CD4-positive, alpha-beta T cell treated with Interleukin-2 at 100 ng/mL for 4 hours (primary cell): ENCODE measurements at places on chromosomes 7 and 10.
A peak's percentile ranks its signal among the peaks of the same experiment; 100 is the strongest.

GRCh38 chr7:83427884-83428283, 221.1 kb downstream of the SEMA3E start:
- no peak for DNase-seq

DNA sequence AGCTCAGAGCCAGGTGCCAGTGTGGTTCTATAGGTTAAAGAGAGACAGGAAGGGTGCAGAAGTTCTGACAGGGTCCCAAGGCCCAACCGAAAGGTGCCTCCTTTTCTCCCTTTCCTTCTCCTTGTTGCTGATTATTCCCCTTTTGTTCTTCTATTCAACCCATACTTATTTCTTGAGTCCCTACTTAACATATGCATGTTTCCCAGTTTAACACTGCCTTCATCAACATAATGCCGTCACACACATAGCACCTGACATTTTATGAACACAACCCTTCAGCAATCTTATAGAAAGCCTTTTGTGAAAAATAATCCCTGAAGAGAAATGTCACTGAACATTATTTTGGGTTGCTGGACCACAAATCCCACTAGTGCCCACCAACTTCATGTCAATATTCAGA, 39.1 kb downstream of the SORBS1 start:
- DNase-seq: no peak

GRCh38 chr10:52517012-52517411, 202.9 kb downstream of the DKK1 start:
- no peak for DNase-seq

- DNase-seq: no peak
These were observed 495.8 kb downstream of the PARD3 start for GRCh38 chr10:34319197-34319846.

- DNase-seq: peak; percentile 4
These were observed 991 bp downstream of the ANKRD61 start for GRCh38 chr7:6032167-6032566.

DNA sequence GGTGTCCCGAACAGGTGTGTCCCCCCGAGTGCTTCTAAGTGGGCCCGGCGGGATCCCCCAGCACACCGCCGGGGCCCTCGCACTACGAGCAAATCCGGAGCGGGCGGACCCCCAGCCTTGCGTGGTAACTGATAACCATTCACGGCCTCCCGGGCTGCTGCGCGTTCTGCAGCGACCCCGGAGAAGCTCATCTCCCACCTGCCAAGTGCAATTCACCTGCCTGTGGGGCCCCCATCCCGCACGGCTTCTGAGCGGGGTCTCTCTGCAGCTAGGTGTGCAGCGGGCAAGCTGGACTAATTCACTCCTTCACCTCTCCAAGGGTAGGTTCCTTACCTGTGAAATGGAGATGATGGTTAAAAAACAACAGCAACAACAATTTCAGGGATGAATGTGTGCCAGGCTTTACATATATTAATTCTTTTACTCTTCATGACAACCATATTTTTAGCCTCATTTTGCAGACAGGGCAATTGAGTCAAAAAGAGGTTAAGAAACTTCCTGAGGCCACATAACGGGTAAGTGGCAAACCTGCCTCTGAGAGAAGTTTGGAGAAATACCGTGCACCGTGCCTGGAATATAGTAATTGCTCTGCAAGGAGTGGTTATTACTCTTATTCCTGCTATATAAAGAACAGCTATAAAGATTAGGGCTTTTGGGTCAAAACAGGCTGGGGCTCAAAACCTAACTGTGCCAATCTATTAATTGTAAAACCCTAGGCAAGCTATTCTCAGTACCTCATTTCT, 652 bp upstream of the PODXL start:
- DNase-seq: no peak

GRCh38 chr7:48887500-48887899, 36.8 kb upstream of the CDC14C start:
- DNase-seq: no peak
